ENCODE measurements at places on chromosomes 6 and 20.

GRCh38 chr20:32737371-32738223 is 5.7 kb downstream of the COMMD7 start:
- DNase-seq: no peak

DNA sequence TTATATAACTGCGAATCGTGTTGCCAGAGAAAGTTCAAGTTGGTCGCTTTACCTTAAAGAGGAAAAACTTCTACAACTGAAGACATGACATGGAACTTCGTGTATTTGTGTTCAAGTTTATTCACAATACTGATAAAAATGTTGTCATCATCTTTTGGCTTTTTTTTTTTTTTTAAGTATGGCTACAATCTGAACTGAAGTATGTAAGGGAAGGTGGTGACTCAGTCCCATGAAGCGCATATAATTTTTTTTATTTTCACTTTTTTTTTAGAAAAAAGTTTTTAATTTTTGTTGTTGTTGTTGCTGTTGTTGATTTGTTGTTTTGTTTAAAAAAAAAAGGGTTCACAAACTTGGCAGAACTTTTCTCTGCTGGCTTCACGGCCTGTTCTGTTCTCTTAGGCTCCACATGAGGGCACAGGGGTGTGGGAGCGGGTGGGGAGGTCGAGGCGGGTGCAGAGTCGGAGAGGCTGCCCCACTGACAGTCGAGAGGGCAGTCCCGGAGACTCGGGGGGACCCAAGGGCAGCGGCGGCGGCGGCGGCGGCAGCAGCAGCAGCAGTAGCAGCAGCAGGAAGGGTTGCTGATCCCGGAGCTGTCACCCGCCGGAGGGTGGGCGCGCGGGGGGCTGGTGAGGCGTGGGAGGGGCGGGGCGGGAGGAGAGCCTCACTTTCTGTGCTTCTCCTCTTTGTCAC is 17.0 kb downstream of the TFAP2A start:
- no peak for DNase-seq

GRCh38 chr20:50624351-50625016 is 66.9 kb downstream of the RIPOR3 start:
- DNase-seq: no peak

GRCh38 chr6:47922391-47922790 is 140.6 kb downstream of the OPN5 start:
- DNase-seq: no peak

- peak; percentile 3 for DNase-seq
Measured at GRCh38 chr6:132763269-132763668, 5.6 kb upstream of the VNN2 start.

DNA sequence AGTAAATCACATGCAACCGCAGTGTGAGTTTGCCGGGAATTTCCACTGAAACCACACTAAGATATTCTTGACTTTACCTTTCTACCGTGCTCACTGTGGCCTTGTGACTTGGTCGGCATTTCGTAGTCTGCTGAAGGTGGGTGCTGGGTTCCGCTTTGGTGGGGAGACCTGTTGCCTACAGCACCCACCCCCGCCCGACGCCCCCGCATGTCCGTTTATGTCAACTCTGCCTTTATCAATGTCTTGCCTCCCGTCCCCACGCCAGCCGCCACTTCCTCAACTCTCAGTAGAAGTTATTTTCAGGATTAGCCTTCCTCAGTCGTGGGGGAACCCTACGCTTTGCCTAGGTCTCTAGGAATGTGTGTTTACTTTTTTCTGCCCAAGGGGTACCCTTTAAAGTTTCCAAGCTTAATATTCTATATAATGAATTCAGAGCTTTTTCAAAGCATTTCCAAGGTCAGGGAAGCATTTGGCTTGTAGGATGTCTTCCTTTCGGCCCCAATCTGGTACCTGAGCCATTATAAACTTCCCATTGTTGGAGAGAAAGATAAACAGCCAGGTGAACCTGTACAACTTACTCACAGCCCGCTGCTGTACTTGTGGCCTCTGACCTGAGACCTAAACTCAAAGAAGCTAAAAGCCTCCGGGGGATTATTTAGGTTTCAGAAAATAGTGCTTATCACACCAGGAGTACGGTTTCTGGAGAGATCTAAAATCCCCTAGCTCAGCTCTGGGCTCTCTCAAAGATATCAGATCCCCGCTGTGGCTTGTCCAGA is 54.2 kb downstream of the TBC1D7 start:
- peak; percentile 41 for DNase-seq

DNA sequence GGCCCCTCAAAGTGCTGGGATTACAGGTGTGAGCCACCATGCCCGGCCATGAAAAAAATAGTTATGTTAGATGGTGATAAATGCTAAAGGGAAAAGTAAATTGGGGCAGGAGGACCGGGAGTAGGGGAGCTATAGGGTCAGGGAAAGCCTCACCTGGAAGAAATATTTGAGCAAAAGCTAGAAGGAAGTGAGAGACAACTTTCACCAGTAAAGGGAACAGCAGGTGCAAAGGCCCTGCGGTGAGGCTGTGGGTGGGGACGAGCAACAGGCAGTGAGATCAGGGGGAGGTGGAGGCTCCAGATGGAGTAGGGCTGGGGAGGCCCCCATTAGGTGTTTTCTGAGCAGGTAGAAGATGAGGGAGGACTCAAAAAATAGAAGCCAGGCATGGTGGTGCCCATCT is 16.0 kb downstream of the BCAS4 start:
- DNase-seq: no peak

- no peak for DNase-seq
Measured at GRCh38 chr6:22748681-22749080, 179.3 kb downstream of the HDGFL1 start.

DNA sequence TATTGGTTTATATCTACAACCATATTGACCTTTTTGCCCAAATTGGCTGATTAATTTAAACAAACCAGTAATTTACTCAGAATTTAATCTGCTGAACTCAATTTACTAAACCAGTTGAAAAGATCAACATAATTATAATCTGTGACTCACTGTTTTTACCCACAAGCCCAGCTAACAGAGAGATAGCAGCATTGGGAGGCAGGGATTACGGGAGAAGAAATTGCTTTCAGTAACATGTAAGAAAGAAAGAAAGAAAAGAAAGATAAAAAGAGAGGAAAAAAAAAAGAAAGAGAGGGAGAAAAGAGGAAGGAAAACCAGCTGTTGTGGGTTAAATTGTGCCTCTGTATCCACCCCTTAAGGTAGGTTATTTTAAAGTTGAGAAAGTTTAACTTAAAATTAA is 13.3 kb upstream of the RHAG start:
- no peak for DNase-seq

DNA sequence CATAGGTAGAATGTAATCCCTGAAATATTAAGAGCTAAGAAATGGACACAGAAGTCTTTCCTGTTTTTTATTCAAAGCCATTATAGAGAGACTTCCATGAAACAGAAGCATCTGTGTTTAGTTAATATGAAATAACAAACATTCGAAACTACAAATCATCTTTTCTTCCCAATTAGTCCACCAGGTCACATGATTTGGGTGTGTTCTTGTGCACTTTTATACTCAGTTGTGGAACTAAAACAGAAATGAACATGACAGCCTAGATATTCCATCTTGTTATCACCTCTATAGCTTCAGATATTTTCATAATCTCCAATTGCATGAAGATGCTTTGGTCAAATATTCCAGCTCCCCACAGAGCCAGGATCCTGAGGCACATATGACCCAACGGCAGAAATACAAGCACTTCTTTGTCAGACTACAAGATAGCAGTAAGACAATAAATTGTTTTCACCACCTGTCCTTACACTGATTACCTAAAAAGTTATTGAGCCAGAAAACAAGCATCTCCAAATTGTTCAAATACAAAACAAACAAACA is 116.8 kb upstream of the BEND6 start:
- no peak for DNase-seq

- no peak for DNase-seq
Measured at GRCh38 chr20:33296206-33296605, 13.2 kb downstream of the BPIFB1 start.

GRCh38 chr6:43628393-43629103 is 516 bp downstream of the GTPBP2 start:
- DNase-seq: peak; percentile 21

- no peak for DNase-seq
Measured at GRCh38 chr6:32956176-32956575, 3.3 kb upstream of the HLA-DMA start.

DNA sequence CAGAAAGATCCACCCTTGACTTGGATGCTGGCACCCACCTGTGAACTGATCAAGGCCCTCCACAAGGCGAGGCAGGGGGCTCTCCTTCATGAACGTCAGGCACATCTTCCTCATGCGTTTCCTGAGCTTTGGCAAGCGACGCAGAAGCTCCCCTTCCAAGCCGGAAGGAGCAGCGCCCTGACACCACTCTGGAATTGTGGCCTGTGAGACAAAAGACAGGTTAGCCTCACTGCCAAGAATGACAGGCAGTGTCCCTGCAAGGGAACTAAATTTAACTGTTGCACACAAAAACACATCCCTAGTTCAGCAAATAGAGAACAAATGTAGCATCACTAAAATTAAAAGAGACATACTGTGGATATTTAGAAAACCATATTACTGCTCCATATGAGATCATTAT is 42.0 kb upstream of the LYRM2 start:
- no peak for DNase-seq

DNA sequence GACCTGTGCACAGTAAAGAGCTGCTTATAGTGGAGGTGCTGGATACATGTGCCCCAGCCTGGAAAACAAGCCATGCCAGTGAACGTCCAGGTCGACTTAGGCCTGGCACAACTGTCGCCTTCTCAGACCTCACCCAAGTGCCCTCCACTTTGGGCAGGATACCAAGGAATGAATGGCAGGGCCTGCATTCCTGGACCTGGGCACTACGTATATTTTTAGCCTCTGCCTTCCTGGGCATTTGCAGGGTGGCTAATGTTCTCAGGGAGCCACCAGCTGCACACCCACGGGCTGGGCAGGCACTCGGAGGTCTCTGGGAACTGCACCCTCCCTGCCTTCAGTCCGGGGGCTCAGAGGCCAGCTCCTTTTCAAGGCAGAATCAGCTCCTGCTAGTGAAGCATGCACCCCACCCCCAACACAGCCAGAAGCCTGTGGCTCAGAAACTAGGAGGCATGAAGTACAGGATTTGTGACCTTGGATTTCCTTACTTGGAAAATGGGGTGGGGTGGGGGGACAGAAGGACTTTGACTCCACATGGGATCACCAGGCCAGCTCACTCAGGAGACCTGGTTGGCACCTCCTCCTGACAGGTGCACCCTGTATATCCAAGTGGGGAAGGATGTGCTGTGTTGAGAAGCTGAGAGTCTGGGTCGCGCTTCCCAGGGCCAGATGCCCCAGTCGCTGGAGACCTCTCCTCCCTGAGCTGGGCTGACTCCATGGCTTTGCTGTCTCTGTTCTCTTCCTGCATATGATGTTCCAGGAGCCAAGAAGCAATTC is 2.5 kb upstream of the LSM14B start:
- DNase-seq: no peak

DNA sequence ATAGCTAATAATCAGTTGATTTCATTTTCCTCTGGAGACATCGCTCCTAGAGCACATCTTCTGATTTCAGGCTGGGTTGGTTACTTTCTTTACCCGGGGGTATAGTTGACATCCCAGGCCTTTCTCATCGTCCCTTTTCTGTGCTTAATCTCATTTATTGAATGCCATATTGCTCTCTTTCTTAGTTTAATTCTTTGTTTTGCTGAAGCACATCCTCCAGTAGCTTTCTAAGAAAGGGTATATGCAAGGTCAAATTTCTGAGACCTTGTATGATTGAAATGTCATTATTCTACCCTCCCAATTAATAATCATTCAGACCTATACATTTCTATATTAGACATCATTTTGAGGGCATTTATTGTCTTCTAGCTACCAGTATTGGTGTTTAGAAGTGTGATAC is 2.6 kb upstream of the C20orf141 start:
- no peak for DNase-seq

DNA sequence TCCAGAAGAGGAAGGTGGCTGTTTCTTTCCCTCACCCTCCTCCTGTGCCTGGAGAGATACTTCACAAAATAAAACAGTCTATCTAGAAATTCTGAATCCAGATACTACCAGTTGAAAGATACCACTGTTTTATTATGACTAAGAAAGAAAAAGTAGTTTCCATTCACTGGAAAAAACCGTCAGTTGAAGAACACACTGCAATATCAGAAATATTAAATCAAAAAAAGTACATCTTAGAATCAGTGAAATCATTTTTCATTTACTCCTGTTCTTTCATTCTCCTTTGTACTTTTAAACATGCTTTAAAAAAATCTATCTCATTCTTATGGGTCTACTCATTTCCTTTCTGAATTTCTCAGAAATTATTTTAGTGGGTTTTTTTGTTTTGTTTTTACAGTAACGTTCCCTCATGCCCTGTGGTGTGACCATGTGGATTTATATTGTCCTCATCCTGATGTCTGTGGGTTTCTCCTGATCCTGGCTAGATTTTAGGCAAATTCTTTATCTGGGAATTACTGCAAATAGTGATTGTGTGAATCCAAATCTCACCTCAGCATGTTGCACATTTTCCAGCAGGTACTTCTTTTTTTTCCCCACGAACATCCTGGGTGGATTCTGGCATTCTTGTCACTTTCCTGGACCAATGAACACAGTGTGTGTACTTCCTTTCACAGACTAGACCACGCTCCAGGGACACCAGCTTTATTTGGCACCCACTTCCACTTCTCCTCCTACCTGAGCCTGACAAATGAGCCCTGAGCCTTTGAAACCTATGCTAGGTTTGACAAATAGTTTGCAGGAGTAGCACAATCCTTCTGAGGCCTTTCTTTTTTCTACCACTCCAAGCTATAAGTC is 114.0 kb upstream of the LAMP5 start:
- DNase-seq: no peak

GRCh38 chr20:21325296-21325695 is 22.2 kb downstream of the XRN2 start:
- DNase-seq: no peak

GRCh38 chr6:63372951-63373533 is 53.3 kb upstream of the LGSN start:
- no peak for DNase-seq

DNA sequence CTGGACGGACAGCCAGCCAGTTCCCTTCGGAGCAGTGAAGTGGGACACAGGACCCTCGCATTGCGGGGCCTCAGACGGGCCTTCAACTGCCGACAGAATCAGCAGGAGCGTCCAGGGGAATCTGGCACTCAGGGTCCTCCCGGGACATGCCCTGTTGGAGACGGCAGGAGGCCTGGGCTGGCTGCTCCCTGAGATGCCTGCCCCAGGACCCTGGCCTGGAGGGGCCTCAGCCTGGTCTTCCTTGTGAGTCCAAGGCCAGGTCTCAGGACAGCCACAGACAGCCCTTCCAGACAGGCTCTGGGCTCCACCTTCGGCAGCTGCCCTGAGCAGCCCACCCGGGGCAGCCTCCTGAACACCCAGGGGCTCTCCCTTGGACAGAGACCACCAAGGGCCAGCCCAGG is 14.6 kb upstream of the HELZ2 start:
- no peak for DNase-seq

Data from stimulated activated CD4-positive, alpha-beta T cell treated with anti-CD3 and anti-CD28 coated beads, Interleukin-1b, Interleukin-23, amount 100 ng/mL, for 1 hour (primary cell).